ENCODE measurements at places on chromosomes 2 and 18.

- no peak for DNase-seq
Observed at GRCh38 chr2:1744446-1745170, at the start of gene PXDN. PXDN (minus strand) TSS chr2:1744515; CDS start chr2:1744455, 60 bp downstream.

- no peak for DNase-seq
Observed at GRCh38 chr18:10011061-10011460, 97.2 kb downstream of the VAPA start.

DNA sequence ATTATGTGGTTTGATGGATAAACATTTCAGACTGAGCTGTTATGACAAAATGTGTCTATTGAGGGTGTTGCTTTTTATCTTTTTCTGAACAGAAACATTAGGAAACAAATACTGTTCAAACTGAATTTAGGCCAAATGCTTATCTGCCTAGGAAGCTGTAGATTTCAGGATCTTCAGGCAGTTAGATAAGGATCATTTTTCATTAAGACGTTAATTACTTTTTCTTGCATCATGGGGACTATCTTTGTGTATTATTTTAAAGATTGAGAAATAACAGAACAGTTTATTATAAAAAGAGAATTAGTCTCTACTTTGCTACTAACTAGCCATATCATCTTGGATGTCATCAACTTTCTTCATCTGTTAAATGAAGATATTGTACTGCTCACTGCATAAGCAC, 107.5 kb downstream of the TTC27 start:
- DNase-seq: no peak

GRCh38 chr2:192729369-192729768, 534.6 kb upstream of the TMEFF2 start:
- DNase-seq: no peak

GRCh38 chr2:74902281-74902860, 56.1 kb upstream of the POLE4 start:
- DNase-seq: no peak

- no peak for DNase-seq
Observed at GRCh38 chr2:3289526-3289925, 88.1 kb downstream of the EIPR1 start.

- peak; percentile 67 for DNase-seq
Observed at GRCh38 chr2:37635504-37636380, 35.7 kb downstream of the CDC42EP3 start.

DNA sequence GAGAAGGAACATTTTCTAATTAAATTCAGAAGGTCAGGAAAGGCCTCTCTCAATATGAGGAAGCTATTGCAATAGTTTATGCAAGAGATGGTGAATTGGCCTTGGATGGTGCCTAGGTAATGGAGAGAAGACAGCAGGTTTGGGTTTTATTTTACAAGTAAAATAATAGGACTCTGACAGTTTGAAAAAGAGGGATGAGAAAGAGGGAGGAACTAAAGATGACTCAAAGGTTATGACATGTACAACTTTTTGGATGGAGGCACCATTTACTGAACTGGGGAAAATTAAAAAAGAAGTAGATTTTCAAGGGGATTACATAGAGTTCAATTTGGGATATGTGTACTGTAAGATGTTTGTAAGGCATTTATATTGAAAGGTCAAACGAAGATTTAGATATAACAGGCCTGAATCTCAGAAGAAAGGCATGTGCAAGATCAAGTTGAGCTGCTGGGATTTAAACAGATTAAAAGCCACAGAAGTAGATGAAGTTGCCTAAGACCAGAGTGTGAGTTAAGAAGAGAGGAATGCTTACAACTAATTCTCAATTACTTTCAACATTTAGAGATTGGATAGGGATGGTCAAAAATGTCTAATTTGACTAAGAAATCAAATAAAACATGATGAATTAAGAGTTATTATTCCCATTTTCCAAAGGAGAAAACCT, 12.3 kb upstream of the ASNSD1 start:
- no peak for DNase-seq

DNA sequence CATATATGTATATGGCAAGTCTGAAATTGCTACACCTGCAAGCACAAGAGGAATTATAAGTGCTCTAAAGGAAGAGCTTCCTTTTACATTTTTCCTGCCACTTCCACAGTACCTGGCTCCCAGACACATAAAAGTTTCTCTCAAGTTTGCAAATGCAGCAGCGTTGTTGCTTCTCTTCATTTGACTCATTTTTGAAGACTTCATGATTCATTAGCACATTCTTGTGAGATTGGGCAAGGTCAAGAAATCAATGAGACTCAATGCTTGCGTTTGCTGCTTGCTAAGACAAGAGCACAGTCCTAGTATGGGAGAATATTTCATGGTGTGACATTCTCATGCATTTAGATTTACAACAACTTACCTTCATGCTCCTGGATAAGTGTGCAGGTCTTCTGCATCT, 42.6 kb upstream of the PDCL3 start:
- DNase-seq: no peak

DNA sequence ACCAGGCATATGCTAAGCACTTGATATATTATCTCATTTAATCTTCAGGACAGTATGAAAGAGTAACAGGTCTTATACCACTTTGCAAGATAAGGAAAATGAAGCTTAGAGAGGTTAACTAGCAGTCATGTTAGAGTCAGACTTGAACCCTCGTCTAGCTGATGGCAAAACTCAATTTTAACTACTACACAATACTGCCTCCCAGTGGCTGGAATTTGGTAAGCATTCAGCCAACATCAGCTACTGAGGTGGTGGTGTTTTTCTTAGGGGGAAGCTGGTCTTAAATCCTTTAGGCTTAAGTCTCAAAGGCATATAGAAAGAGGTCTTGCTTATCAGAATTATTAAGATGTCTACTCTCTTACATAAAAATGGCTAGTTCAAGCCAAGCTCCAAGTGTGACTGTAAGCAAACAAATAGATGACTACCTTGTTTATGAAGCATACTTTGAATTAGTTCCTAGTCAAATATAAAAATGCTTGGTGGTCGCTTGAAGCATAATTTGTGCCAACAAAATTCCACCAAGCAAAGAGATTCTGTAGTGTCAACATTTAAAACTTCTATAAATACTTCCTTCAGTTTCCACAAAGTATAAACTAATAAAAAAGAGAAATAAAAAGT, 325.4 kb upstream of the FIGN start:
- DNase-seq: no peak

GRCh38 chr2:60317844-60318243, 235.6 kb downstream of the BCL11A start:
- DNase-seq: no peak

- DNase-seq: no peak
Observed at GRCh38 chr2:7809640-7810039, 872.2 kb upstream of the ID2 start.

GRCh38 chr2:15990151-15991101, 50.1 kb downstream of the MYCN start:
- DNase-seq: no peak

GRCh38 chr2:229629039-229629438, 85.3 kb downstream of the DNER start:
- no peak for DNase-seq

- no peak for DNase-seq
Observed at GRCh38 chr2:65373365-65373918, 59.0 kb downstream of the SPRED2 start.

GRCh38 chr18:79766308-79766707, 31.4 kb upstream of the KCNG2 start:
- no peak for DNase-seq

- no peak for DNase-seq
Observed at GRCh38 chr2:39260087-39260486, 16.3 kb upstream of the CDKL4 start.

- DNase-seq: no peak
Observed at GRCh38 chr2:218829868-218830451, 1.6 kb downstream of the PRKAG3 start.

DNA sequence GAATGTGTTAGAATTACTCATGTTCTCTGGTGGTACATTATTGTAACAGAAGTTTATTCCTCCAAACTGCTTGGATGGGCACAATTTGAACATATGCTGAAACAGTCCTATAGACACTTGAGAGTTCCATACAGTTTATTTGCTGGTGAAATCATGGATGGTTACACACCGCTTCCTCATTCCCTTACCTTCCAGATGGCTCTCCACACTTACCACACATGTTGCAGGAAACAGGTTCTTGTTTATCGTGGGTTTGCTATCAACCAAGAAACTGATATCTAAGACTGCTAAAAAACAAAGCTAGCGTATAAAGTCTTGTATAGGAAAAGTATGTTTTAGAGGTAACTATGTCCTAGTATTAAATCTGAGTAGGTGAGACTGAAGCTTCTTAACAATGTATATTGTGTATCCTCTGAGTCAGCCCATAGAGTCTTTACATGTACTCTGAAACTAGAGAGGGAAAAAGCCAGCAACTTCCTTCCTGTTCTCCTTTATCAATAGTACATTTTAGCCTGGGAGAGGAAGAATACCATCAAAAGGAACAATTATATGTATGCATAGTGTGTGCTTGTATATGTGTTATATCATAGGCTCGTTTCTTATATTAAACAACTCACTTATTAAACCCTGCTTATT, 313.1 kb downstream of the PLCL1 start:
- no peak for DNase-seq

DNA sequence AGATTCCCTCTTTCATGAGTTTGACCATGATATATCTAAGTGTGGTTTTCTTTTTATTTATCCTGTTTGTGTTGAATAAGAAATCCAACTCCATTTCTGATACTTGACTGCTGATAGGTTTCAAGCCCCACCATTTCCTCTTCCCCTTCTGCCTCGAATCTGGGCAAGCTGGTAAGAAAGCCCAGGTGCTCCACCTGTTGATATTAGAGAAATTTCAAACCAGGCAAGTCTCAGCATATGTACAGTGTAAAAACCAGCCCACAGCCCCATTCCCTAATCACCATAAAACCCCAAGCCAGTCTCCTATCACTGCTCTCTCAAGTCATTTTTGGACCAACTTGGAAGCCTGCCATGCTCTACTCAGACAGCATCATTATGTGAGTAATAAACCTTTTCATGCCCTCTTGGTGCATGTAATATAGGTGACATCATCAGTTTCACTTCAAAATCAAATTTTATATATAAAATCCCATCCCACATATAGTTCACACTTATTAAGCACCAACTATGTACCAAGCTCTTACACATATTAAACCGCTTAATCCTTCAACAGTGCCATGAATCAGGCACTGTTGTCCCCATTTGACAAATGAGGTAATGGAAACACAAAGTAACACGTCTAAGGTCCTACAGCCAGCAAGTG, 46.6 kb downstream of the SMAD2 start:
- DNase-seq: peak; percentile 46

GRCh38 chr18:22683196-22683676, 249.9 kb upstream of the RBBP8 start:
- DNase-seq: no peak

DNA sequence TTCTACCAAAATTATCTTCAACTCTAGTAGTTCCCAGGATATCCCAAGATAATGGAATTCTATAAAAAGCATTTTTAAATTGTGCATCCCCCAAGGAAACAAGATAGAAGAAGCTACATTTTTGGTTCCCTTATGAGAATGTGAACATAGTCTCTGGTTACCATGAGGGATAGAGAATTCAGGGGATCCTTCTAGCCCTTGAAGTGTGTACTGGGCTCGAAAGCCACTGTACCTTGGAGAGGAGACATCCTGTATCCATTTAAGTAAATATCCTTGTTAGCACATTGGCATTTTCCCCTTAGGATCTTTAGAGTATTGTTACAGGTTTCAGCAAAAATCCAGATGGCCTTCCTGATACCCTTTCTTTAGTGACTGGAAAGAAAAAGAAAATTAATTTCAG, 228.5 kb downstream of the RTP5 start:
- DNase-seq: no peak

GRCh38 chr2:51387235-51387634, 355.3 kb upstream of the NRXN1 start:
- no peak for DNase-seq

GRCh38 chr2:219149667-219150066, 10.9 kb downstream of the NHEJ1 start:
- DNase-seq: no peak

- DNase-seq: no peak
Observed at GRCh38 chr2:100571668-100572067, 8.9 kb downstream of the PDCL3 start.

DNA sequence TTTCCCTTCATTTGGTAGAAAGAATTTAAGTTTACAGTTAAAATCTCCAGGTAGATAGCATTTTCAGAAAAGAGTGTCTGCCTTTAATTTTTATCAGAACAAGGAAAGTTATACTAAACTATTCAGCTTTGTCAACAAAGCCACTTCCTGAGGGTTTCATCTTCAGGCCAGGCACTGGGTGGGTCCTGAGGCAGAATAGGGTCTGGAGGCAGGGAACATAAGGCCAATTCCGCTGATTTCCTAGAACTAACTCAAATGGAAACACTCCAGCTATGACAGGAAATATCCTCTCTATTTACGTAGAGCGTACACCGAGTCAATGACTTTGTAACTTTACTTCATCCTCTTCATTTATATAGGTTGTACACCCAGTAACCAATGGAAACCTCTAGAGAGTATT, 32.7 kb upstream of the FAM124B start:
- DNase-seq: no peak

DNA sequence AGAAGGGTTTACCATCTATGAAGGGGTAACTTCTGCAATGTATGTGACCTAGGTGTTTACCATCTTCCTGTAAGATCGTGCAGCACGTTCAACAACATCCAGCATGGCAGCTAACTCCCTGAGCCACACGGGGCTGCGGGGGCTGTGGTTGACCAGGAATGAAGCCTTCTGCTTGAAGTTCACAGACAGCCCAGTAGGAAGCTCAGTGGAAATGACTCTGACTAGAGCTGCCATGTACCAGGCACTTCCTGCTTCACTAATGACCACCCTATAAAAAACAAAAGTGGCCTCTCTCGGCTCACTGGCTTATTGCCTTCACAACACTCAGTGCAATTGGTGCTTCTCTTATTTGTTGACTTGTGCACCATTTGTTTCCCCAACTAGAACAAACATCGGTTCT, 99.7 kb upstream of the SMAD7 start:
- no peak for DNase-seq

- DNase-seq: no peak
Observed at GRCh38 chr2:189013671-189014448, 39.7 kb downstream of the COL3A1 start.

GRCh38 chr2:101238930-101239759, 13.5 kb upstream of the CNOT11 start:
- DNase-seq: no peak

DNA sequence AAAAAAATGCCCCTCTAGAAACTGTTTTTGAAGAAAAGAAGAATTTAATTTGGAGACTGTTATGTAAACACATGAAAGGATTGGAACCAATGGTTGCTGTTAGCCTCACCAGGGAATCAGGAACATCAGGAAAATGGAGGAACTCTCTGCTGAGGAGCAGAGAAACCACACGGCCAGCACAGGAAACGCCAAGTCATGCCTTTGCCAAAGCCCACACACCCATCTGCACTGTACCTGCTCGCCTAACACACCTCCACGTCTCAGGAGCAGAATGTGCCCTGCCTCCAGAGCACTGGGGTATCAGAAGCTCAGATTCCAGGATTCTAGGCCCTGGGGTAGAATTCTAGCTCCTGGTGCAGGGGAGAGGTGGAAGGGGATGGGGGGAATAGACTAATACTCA, 9.8 kb upstream of the SCYGR1 start:
- DNase-seq: no peak

All from stimulated activated CD4-positive, alpha-beta T cell treated with anti-CD3 and anti-CD28 coated beads, Interleukin-12 subunit alpha, Interleukin-12 subunit beta, amount 100 ng/mL, for 48 hours (primary cell).